ENCODE measurements at places on chromosomes 13 and 19.

GRCh38 chr13:109205315-109205714 is 575.9 kb downstream of the MYO16 start:
- no peak for DNase-seq

GRCh38 chr13:24630121-24630520 is 50.1 kb upstream of the ATP12A start:
- no peak for DNase-seq

DNA sequence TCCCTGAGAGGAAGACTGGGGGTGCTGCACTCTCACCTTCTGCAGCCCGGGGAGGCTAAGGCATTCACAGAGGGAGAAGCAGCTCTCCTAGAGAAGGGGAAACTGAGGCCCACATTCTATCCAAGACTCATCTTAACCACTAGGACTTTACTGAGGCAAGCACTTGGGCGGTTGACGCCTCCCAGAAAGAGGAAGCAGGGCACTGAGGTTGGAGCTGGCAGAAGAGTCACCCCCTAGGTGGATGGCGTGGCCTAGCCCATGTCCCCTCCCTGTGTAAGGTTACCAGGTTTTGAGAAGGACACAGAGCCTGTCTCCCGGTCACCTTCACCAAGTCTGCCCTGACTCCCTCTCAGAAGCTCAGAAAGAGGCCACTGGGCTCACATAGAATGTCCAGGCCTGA is 2.7 kb downstream of the S1PR2 start:
- no peak for DNase-seq

GRCh38 chr19:934865-935479 is 9.1 kb downstream of the ARID3A start:
- no peak for DNase-seq

- DNase-seq: peak; percentile 2
These were observed 6.8 kb upstream of the DGKH start for GRCh38 chr13:42041684-42042035.

DNA sequence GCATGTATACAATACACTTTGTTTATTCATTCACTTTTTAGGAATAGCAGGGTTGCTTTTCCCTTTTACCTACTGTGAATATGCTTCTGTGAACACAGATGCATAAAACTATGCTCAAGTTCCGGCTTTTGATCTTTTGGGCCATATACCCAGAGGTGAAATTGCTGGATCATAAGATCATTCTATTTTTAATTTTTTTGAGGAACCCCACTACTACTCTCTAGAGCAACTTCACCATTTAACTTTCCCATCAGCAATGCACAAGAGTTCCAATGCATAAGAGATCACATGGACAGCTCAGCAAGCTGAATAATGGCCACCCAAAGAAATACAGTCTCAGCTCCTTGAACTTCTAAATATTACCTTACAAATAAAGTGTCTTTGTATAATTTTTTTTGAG is 17.0 kb upstream of the SIGLEC10 start:
- no peak for DNase-seq

- DNase-seq: no peak
These were observed 94.6 kb downstream of the TSHZ3 start for GRCh38 chr19:31254611-31255010.

- DNase-seq: no peak
These were observed 1.9 kb upstream of the EDDM13 start for GRCh38 chr19:56270676-56271075.

GRCh38 chr13:89199138-89199537 is 1528.0 kb downstream of the SLITRK5 start:
- no peak for DNase-seq

GRCh38 chr13:113863524-113864272 is at the start of gene GAS6:
GAS6 (minus strand) TSS chr13:113864076; CDS start chr13:113863920, 156 bp downstream.
- no peak for DNase-seq

Data from thoracic aorta (tissue), 2 donors.